AG04449 (cell line): ENCODE measurements at places on chromosomes 2 and 18.

DNA sequence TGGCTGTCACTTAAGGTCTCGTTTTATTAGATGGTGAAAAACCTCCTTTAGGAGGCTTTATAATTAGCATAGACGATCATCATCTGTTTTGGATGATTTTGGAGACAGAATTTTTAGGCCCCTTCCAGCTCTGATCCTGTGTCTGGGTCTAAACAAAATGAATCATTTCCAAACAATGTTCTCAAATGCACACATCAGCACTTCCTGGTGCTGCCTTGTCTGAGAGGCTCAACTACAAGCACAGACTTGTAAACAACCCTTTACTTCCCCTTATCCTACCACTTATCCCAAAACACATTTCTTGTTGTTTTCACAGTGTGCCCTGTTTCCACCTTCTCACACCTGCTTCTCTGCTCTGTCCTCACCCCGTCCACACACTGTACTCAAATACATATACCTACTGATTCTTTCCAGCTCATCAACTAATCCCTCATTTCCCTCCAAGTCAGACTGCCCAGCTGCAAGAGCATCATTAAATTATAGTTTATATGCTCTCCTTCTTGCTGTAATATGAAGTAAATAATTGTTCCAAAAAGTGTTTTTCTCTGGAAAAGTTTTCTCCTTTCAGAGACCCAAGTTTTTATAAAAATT, 71.2 kb upstream of the COL3A1 start:
- DNase-seq, result no peak

- DNase-seq, result no peak
These were observed 36.3 kb upstream of the CYP27C1 start for GRCh38 chr2:127256381-127256780.

GRCh38 chr2:176109946-176110345, 2.9 kb downstream of the HOXD11 start:
- DNase-seq, result no peak

- DNase-seq, result peak; percentile 86
These were observed 117.6 kb upstream of the FOSL2 start for GRCh38 chr2:28274911-28275685.

DNA sequence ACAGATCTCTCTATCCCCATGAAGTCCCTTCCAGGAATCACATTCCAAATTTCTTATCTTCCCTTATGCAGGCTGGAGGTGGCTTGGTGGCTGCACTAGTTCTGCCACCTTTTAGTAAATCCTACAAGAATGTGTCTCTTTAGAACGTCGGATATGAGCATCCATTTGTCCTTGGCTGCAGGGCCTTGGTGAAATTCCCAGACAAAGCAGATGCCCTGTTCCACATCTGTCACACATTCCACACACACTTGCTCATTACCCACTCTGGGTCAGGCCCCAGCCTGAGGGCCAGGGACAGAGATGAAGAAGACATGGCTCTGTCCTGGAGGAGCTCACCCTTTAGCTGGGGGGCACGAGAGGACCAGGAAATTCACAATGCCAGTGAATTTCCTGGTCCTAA, 31.2 kb upstream of the GPR17 start:
- DNase-seq, result no peak

- DNase-seq, result no peak
These were observed 174.4 kb upstream of the APCDD1 start for GRCh38 chr18:10279905-10280644.

- peak; percentile 7 for DNase-seq
These were observed 48.0 kb downstream of the ZNF407 start for GRCh38 chr18:74645679-74646078.

- no peak for DNase-seq
These were observed 495 bp downstream of the TMEM169 start for GRCh38 chr2:216082117-216082711.

DNA sequence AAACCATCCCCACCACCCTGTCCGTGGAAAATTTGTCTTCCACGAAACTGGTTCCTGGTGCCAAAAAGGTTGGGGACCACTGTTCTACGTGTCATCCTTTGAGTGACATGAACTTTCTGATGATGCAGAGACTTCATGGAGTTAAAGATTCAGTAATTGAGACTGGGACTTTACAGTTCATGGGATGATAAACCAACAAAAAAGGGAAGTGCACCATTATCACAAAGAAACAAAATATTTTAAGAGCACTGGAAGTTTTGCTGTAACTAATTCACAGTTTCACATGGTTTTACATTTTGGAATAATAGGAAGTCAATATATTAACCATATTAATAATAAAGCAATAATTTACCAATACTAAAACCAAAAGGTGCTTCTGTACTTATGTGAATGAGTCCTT, 126.8 kb downstream of the AQP4 start:
- DNase-seq, result no peak

DNA sequence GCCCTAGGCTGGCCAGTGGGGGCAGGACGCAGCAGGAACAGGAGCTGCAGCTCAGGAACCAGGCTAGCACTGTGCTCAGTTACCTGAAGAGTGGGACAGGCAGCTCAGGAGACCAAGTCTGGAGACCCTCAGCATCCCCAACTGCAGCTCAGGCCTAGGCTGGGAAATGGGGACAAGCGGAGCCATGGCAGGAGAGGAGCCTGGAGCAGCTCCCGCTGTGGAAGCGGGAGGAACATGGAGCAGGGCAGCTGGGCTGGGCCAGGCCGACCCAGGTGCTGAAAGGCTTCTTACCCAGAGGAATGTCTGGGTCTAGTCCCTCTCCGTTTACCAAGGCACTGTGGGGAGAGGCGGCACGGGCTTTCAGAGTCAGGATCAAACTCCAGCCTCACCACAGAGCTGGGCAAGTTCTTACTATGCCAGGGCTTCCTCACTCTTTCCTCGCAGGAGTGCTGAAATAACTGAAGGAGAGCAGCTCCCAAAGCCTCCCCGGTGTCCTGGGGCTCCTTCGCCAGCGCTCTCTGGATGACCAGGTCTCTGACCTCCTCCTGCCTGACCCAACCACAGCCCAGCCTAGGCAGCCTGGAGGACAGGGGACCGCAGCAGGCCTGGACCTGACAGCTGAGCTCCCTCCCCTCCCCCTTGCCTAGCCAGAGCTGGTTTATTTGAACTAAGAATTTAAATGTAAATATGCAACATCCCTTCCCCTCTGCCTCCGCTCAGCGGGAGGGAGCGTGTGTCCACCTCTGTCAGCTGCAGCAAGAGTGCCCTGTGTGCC, 247.8 kb upstream of the SIX2 start:
- no peak for DNase-seq

GRCh38 chr2:85843543-85843942, 45.2 kb downstream of the ST3GAL5 start:
- DNase-seq, result no peak

GRCh38 chr18:9403795-9404564, 69.4 kb downstream of the TWSG1 start:
- DNase-seq, result no peak

DNA sequence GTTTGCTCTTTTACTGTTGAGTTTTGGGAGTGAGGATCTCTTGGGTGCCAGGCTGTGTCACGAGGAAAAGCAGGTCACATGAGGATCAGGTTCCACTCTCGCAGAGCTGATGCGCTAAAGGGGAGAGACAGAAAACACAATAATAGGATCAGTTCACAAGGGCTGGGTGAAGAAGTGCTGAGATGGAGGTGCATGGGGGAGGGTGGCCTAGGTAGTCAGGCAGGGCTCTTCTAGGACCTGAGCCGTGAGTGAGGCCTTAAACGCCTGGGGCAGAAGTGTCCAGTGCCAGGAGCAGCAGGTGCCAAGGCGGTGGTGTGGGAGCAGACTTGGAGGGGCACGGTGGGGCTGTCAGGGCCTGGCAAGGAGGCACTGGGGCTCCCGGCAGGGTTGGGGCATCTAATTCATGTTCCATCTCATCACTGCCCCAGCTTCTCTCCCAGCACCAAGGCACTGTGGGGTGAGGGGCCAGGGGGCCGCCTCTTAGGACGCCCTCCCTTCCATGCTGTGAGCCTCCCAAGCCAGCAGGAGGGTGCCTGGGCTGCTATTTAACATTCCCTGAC, 9.3 kb downstream of the KCNIP3 start:
- no peak for DNase-seq

GRCh38 chr18:48355276-48356115, 53.7 kb downstream of the ZBTB7C start:
- no peak for DNase-seq

GRCh38 chr2:140550821-140551220, 1580.0 kb downstream of the LRP1B start:
- DNase-seq, result no peak

DNA sequence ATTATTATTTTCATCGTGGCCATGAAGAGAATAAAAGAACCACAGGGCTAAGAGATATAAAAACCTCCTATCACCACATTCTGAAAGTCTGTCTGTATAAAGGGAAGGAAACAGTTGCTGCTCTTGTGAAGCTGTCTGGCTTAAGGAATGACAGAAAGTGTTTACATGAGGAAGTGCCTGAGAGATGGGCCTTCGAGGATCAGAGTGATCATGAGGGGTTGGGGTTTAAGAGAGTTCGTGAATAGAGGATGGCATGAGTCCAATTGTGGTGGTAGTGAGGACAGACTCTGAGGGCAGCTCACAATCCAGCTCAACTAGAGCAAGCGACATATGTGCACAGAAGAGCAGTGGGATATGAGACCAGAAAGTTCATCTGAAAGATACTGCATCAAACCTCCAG, 65.8 kb upstream of the PIEZO2 start:
- no peak for DNase-seq

GRCh38 chr2:47169784-47170183, 14.7 kb upstream of the STPG4 start:
- no peak for DNase-seq

DNA sequence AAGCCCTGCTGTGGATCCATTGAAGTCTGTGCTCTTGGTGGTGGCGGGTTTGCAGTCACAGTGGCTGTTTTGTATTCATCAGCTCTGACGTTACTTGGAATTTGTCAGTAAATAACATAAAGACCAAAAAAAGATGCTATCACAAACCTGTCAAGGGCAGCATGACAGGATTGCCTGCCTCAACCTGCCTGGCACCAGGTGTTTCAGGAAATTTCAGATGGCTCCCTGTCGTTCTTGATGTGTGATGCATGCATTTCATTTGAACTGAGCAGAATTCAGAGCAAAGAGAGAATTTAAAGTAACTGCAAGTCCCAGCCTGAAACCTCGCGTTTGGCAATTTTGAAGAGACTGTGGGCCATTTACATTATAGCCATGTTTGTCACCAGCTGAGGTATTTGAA, 50.3 kb upstream of the EPC2 start:
- DNase-seq, result no peak

- no peak for DNase-seq
These were observed 95.1 kb downstream of the USP40 start for GRCh38 chr2:233471291-233472035.

GRCh38 chr2:189674374-189675112, at the start of gene ANKAR:
TSS of gene ANKAR (plus strand) at chr2:189674670. CDS start at chr2:189676491, 1,821 bp downstream.
- peak; percentile 24 for DNase-seq

- DNase-seq, result no peak
These were observed 1615.8 kb upstream of the TMEFF2 start for GRCh38 chr2:193810533-193810932.

DNA sequence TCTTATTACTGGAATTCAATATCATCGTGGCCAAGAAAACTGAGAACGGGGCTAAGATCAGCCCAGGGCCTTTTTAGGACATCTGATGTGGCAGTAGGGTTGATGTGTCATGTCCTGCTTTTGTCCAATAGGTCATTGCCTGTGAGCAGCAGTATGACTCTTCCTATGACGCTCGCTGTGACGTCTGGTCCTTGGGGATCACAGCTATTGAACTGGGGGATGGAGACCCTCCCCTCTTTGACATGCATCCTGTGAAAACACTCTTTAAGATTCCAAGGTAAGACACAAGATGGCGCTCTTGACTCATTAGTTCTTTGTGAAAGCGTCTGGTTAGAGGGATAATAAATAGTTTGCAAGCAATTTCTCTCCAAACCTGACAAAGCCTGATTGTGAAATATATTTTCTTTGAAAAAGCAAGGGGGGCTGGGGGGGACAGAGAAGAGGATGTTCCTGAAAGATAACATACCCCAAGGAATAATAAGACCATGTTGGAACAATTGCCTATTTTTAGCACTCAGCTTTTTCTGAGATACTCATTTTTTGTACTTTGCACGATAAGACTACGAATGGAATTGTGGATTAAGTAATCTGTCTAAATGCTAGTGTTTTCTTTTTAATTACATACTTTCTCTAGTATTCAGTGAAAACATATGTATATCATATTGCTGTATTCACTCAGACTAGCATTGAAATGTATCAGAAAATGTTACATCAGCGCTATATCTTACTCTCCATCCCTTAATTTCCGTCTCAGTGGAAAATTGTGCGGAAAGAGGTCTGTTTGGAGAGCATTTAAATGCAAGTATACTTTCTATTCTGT, 58.1 kb downstream of the MYO3B start:
- DNase-seq, result no peak

DNA sequence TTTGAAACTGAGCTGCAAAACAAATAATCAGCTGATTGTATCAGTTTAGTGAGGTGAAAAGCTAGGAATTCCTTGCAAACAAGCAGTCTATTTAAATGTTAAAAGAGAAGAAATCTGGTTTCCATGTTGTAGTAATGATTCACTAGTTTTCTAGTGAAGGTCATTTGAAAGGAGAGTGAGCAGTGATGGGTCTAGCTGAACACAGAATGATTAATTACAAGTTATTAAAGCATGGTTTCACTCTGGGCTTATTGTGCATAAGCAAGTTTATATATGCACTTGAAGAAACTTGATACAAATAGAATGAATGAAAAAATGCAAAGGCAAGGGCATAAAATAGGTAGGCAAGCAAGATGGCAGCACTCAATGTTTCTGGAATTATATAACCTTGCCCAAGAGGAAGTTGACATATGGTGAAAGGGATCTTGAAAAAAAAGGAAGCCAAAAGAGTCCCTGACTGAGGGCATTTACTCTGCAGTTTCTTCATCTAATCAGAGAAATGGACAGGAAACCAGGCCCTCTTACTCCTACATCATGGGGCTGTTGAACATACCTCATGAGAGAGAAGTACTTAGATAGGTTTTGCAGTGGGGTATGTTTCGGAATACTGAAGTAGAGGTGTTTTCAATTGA, 53.2 kb downstream of the PLCL1 start:
- no peak for DNase-seq

- DNase-seq, result no peak
These were observed 43.0 kb upstream of the SLC1A4 start for GRCh38 chr2:64945973-64946768.

GRCh38 chr2:240021488-240022104, 3.5 kb downstream of the NDUFA10 start:
- no peak for DNase-seq

DNA sequence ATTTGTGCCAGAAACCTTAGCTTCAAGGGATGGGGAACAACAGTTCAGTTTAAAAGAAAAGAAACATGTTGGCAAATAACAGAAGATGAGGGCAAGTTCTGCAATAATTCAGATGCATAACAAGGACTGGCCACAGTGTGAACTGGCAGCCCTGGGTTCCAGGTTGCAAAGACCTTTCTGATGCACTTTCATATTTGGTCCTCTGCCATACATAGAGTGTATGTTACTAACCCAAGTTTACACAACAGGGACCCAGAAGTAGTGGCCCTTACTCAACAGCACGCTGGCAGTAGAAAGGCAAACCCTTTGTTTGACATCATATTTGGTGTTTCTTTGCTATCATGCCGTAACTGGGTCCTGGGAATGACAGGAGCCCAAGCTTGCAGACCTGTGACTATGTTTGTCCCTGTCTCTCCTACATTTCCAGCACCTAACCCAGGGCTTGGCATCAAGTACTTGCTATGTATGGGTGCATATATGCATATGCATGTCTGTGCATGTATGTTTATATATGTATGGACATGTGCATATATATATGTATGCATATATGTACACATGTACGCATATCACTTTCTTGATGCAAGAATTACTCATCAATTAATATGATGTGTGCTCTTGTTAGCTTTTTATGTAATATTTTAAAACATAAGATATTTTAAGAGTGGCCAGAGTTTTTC, 94.3 kb downstream of the MBP start:
- no peak for DNase-seq

GRCh38 chr2:59655809-59656208, 897.6 kb downstream of the BCL11A start:
- DNase-seq, result no peak
